ENCODE measurements at places on chromosomes 2 and 18.

- DNase-seq: peak; percentile 50
Measured at GRCh38 chr2:200797242-200797770, 14.4 kb upstream of the BZW1 start.

GRCh38 chr2:234164493-234165413 lies 114.3 kb downstream of the SPP2 start:
- DNase-seq: no peak

DNA sequence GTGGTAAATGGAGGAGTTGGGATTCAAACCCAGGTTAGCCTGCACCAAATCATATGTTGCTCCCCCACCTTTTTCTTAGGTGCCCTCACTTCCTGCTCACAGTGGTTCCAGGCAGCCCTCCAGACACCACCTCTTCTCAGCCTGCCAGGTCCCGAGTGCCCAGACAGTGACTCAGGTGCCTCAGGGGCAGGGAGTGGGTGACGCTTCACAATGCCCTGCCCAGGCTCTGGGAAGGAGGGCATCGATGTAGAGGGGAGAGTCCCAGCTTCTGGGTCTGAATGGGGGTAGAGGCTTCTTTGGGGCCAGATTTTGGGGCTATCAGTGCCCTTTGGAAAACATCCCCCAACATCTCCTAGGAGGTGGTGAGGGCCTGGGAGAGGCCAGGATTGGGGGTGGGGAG lies 5.2 kb upstream of the DNAJB2 start:
- no peak for DNase-seq

- DNase-seq: no peak
Measured at GRCh38 chr2:143779021-143779420, 649.8 kb downstream of the ARHGAP15 start.

- DNase-seq: peak; percentile 88
Measured at GRCh38 chr18:12278741-12279682, 24.9 kb downstream of the CIDEA start.

- no peak for DNase-seq
Measured at GRCh38 chr2:38317725-38318124, 59.3 kb downstream of the ATL2 start.

- no peak for DNase-seq
Measured at GRCh38 chr2:101571951-101572350, 97.0 kb upstream of the RFX8 start.

DNA sequence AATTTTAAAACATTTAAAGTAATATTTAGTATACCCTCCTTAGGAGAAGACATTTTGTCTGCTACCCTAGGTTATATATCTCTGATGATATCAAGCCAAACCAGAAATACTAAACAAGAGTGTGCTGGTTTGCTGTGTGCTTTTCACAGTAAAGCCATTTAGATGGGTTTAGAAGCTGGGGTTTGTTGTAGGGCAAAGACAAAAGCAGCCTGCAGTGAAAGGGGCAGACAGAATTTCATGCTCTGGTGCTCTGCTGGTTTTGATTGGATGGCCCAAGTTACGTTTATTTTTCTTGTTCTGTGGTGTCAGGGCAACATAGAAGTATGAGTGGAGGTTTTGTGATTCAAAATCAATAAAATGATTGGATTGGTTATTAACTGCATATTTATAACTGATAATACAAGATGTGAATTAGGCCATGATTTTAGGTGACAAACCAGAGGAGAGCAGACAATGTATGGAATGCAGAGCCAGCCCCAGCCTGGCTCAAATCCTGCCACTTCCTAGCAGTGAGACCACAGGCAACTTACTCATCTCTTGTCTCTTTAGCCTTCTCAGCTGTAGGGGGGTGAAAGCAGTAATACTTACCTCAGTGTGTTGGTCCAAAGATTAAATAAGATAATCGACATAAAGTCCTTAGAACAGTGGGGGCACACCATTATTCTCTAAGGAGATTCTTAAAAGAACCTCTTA lies 30.9 kb upstream of the IER3IP1 start:
- no peak for DNase-seq

DNA sequence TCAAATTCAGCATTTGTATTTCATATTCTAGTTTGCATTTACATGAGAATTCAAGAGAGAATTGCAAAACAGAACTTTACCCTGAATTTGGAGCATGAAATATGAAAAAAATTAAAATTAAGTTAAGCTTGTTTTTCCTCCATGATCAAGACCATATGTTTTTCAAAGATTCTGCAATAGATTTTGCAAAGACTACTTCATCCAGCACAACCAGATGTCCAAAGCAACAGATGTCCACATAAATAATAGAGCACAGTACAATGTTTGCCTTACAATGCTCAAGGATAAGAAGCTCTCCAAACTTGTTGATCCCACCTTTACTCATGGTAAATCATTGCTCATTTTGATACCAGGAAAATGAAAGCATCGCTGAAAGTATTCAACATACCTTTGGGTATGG lies 25.6 kb downstream of the FAP start:
- peak; percentile 88 for DNase-seq

GRCh38 chr18:23661735-23662308 lies 889 bp downstream of the ANKRD29 start:
- no peak for DNase-seq

GRCh38 chr18:37440206-37440605 lies 125.4 kb downstream of the CELF4 start:
- no peak for DNase-seq

DNA sequence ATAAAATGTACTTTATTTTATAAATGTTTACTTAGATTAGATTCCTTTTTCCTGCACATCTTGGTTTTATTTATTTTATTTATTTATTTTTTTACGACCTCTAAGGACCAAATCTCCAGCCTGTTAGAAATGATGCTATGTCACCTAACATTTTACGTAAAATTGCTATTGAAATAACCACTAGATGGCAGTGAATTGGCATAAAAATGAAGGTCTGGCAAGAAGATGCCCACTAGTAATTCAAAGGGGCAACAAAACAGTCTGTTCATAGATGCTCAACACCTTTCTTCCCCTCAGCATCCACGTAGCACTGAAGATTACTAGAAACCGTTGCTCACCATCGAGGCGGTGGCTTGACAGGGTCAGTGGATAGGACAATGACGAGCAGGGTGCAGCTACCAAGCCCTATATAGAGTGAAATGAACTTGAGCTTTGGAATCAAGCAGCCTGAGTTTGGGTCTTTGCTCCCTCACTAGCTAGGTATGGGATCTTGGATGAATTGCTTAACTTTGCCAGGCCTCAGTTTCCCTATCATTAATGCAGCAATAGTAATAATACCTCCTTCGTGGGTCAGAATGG lies 128.7 kb upstream of the L3MBTL4 start:
- peak; percentile 36 for DNase-seq

DNA sequence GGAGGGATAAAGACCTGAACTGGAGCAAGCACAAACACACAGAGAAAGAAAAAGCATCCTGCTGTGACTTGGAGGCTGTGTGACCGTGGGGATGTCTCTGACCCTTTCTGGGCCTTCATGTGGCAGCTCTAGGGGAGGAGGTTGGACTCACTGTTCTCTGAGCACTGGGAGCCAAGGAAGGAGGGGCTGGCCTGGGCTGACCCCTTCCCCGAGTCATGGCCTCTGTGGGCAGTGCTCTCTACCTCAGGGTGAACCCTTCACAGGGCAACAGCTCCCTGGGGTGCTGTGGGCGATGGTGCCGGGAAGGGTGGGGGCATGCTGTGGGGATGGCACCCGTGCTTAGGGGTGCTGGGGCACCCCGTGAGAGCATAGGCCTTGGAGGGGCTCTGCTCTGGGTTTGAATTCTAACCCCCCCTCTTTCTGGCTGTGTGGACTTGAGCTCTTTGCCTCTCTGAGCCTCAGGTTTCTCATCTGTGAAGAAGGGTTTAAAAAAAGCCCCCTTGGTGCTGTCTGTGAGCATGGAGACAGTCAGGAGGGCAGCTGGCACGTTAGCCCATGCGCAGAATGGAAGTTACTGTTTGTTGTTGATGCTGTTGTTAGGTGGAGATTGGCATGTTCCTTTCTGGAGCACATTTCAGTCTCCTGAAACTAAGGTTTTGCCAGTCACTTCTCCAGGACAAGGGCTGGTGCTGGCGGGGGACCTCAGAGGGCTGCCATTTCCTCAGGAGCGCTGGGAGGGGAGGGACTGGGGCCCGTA lies 700 bp downstream of the TOGARAM2 start:
- no peak for DNase-seq

DNA sequence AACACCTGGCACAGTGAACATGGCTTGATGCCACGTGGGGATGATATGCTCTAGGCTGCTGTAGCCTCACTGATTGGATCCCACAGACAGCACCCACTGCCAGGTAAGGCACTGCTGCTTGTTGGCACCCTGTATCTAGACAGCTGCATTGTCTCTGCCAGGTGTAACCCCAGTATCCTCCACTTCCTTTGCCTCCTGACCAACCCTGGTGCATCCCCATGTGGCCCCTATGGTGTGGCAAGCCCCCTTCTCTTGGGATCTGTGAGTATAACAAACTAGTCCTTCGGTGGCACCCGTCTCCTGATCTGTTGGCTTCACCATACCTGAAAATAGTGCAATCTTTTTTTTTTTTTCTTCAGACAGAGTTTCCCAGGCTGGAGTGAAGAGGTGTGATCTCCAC lies 11.1 kb downstream of the TEX51 start:
- DNase-seq: no peak

GRCh38 chr2:217798191-217798590 lies 204.6 kb downstream of the TNS1 start:
- no peak for DNase-seq

GRCh38 chr2:43340066-43340465 lies 113.7 kb upstream of the ZFP36L2 start:
- peak; percentile 69 for DNase-seq

GRCh38 chr2:241493092-241493491 lies 15.3 kb downstream of the STK25 start:
- no peak for DNase-seq

GRCh38 chr2:112767693-112768330 lies 3.4 kb upstream of the CKAP2L start:
- no peak for DNase-seq

DNA sequence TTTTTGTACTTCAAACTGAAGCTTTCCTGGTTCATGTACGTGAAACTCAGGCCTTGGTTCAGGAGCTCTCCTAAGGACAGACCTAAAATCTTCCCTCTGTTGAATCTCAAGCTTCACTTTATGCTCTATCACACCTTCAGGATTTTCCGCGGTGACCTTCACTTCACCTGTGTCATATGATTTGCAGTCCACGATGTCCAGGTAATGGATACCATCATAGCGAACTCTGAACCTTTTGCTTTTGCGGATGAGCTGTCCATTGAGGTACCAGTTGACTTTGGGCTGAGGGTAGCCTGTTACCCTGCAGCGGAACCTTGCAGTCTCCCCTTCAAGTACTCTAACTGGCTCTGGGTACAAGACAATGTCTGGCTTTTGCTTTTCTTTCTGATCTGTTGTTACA lies 31.2 kb downstream of the TTN start:
- DNase-seq: no peak

DNA sequence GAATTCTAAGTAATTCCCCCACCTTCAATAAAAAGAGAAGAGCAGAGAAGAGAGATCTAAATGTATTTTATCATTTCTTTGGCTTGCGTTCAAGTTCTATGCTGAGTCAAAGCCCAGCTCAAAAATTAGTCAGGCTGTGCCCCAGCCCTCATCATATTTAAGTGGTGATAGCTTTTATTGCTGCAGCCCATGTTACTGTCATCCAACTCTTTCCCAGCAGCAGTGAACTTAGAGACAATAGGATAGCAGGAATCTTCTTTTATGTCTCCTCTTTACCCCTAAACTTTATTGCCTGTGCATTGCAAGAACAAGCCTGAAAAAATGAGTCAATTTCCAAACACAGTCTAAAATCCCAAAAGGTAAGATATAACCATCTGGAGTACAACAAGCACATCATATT lies 1599.3 kb upstream of the PIK3C3 start:
- no peak for DNase-seq
